ENCODE measurements at places on chromosomes 16 and 17. TPM values are rescaled to one million over a fixed set of nuclear protein-coding genes. Genes with fewer than 3 reads are reported as not detected.

- DNase-seq = no peak
- no peaks in the 10 kb centered on the region for H3K4me1 ChIP-seq
- no peak overlapping the region for H3K27ac ChIP-seq
- peaks cover 46% of the 10 kb centered on the region for H3K36me3 ChIP-seq
Observed at GRCh38 chr17:82662711-82663261, 14.5 kb upstream of the WDR45B start.

DNA sequence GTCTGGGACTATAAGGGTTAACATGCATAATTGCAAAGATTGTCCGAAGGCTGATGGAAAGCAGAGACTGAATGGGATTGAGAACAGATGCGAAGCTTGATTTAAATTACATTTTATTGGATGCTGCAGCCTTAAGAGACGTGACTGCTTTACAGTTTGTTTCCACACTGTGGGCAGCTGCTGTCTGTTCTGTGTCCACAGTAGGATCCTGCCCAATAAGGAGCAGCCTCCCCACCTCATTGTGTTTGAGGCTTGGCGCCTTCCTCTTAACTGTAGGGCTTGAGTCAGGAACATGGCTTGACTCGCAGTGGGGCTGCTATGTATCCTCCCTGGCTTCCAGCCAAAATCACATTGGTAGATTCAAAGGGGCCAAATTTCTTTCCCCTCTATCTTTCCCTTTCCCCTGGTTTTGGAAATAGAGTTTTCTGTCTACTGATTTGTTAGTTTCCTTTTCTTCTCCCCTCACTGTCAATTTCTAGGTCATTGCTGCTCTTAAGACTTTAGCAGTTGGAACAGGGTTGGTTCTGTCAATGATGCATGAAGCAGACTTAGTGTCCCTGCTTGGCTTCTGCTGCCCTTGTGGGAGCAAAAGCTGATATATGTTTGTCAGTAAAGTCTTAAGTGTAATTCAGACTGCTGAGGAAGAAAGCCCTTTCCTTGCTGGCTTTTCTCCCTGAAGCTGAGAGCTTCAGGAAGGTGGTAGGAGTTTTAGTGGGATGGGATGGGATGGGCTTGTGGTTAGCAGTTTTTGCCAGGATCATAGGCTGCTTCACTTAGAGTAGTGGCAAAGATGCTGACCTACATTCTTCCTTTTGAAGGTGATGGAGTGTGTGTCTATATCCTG lies 5.0 kb upstream of the RARA start:
- no peak overlapping the region for H3K4me3 ChIP-seq
- peak overlapping the region; percentile 72 for H3K27ac ChIP-seq
- no peaks in the 10 kb centered on the region for H3K27me3 ChIP-seq
- peaks cover 59% of the 10 kb centered on the region for H3K4me1 ChIP-seq
- H3K36me3 ChIP-seq = peaks cover 4% of the 10 kb centered on the region

- H3K27ac ChIP-seq = no peak overlapping the region
- H3K27me3 ChIP-seq = peaks cover 95% of the 10 kb centered on the region
- no peaks in the 10 kb centered on the region for H3K36me3 ChIP-seq
- H3K4me1 ChIP-seq = peaks cover 26% of the 10 kb centered on the region
Observed at GRCh38 chr17:34579979-34580684, 750 bp downstream of the TMEM132E start.

DNA sequence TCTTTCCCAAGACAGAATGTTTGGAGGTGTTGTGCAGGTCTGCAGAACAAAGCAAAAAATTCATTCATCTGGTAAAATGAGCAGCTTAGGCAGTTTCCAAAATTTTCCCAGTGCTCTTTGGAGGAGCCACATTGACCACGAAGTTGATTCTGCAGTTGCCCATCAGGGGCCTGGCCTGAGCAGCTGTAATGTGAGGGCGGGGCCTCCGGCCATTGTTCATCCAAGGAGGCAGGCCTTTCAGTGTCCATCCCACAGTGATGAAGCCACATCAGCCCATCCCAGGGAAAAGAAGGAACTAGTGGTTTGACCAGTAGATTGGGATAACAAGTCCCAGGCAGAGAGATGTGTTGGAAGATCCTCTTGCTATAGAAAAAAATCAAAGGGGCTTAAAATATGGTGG lies 10.1 kb downstream of the UBFD1 start:
- no peaks in the 10 kb centered on the region for H3K27me3 ChIP-seq
- peaks cover 92% of the 10 kb centered on the region for H3K36me3 ChIP-seq
- H3K4me3 ChIP-seq = no peak overlapping the region
- no peak for DNase-seq

DNA sequence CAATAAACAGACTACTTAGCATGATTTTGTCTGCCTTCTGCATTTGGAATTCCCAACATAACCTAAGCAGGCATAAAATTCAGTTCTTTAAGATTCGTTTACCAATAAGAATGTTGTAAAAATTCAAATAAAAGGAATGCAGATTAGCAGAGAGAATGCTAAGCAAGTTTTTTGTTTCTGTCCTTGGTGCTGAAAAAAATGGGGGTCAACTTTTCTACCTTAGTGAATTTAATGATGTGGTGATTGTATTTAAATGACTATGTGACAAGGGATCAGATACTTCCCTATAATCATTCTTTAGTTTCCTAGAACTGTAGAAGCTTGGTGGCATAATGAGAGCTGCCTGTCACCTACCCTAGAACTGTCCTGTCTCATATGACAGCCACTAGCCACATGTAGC lies 159.5 kb downstream of the RBFOX1 start:
- peak; percentile 3 for DNase-seq
- no peaks in the 10 kb centered on the region for H3K27me3 ChIP-seq
- H3K36me3 ChIP-seq = no peaks in the 10 kb centered on the region
- H3K4me3 ChIP-seq = no peak overlapping the region
- no peaks in the 10 kb centered on the region for H3K4me1 ChIP-seq
- H3K27ac ChIP-seq = no peak overlapping the region

FBXW10B gene
- 1.3 TPM for total RNA-seq

- DNase-seq = no peak
- no peaks in the 10 kb centered on the region for H3K27me3 ChIP-seq
- H3K4me3 ChIP-seq = no peak overlapping the region
Observed at GRCh38 chr17:13952009-13952750, 117.1 kb upstream of the COX10 start.

ITPRIPL2 gene
- 17.8 TPM for total RNA-seq

DNA sequence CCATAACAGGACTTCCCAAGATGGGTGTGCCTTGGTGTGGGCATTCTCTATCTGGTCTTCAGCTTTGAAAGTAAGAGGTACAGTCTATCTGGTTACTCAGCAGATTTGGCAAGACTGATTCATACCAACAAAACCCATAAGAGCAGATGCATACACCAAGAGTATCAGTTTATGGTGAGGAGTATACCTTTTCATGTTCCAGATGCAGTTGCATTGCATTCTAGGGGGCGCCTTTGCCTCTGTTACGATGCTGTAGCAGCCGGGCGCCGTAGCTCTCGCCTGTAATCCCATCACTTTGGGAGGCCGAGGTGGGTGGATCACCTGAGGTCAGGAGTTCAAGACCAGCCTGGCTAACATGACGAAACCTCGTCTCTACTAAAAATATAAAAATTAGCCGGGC lies 31.1 kb upstream of the CARMIL2 start:
- H3K36me3 ChIP-seq = peaks cover 44% of the 10 kb centered on the region
- H3K4me1 ChIP-seq = no peaks in the 10 kb centered on the region
- no peak overlapping the region for H3K27ac ChIP-seq
- DNase-seq = no peak

DNA sequence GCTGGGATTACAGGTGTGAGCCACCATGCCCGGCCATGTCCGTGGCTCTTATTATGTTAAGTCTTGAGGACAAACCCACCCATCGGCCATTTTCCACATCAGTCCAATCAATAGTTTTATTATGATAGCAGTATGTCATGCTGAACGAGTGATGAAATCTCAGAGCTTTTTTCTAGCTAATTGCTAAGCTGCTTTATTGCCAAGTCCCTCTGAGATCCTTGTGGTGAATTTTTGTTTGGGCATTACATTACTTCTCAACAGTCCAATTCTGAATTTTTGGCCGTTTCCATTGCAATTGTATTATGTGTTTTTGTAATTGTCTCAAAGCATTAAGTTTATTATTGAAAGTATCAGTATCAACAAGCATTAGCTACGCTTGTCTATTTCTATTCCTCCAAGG lies 10.9 kb downstream of the RNF112 start:
- no peaks in the 10 kb centered on the region for H3K27me3 ChIP-seq
- peaks cover 2% of the 10 kb centered on the region for H3K4me1 ChIP-seq
- no peak for DNase-seq

DNA sequence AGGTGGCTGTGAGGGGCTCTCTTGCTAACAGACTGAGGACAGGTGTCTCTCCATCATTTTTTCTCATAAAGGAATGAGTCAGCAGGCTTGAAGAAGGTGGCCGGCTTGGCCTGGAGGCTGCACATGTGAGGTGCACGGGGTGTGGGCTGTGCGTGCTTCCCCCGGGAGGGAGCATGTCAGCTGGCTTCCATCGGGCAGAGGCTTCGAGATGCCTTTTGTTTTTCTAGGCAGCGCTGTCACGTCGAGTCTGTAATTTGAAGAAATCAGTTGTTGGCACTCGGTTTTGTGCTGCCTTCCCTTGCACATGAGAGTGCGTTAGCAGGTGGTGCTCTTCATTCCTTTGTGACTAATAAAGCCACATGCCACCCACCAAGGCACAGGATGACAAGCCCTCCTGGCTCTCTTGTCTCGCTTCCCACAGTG lies 89.7 kb downstream of the NPIPB11 start:
- H3K36me3 ChIP-seq = no peaks in the 10 kb centered on the region
- no peak overlapping the region for H3K27ac ChIP-seq
- H3K4me1 ChIP-seq = peaks cover 29% of the 10 kb centered on the region
- H3K27me3 ChIP-seq = no peaks in the 10 kb centered on the region
- no peak for DNase-seq

GRCh38 chr17:56913000-56913311 lies 893 bp downstream of the TRIM25 start:
- no peak for DNase-seq
- no peak overlapping the region for H3K27ac ChIP-seq
- H3K27me3 ChIP-seq = no peaks in the 10 kb centered on the region
- H3K36me3 ChIP-seq = peaks cover 8% of the 10 kb centered on the region
- peak overlapping the region; percentile 92 for H3K4me3 ChIP-seq

- peaks cover 2% of the 10 kb centered on the region for H3K27me3 ChIP-seq
- H3K27ac ChIP-seq = no peak overlapping the region
- peaks cover 10% of the 10 kb centered on the region for H3K4me1 ChIP-seq
- no peaks in the 10 kb centered on the region for H3K36me3 ChIP-seq
- H3K4me3 ChIP-seq = no peak overlapping the region
Observed at GRCh38 chr17:51722994-51723393, 435.5 kb downstream of the CA10 start.

GRCh38 chr16:28205117-28205899 lies 6.5 kb downstream of the XPO6 start:
- peaks cover 4% of the 10 kb centered on the region for H3K4me1 ChIP-seq
- no peaks in the 10 kb centered on the region for H3K27me3 ChIP-seq
- no peak for DNase-seq
- peaks cover 48% of the 10 kb centered on the region for H3K36me3 ChIP-seq
- H3K27ac ChIP-seq = no peak overlapping the region

- H3K4me1 ChIP-seq = no peaks in the 10 kb centered on the region
- no peaks in the 10 kb centered on the region for H3K27me3 ChIP-seq
- no peak within 1 kb of the TSS for H3K27ac ChIP-seq
- peaks cover 33% of the 10 kb centered on the region for H3K36me3 ChIP-seq
- DNase-seq = no peak
- H3K4me3 ChIP-seq = no peak within 1 kb of the TSS
Observed at GRCh38 chr16:66566051-66566901, at the start of gene CMTM1. Gene CMTM1 (plus strand): TSS chr16:66566439. CDS start chr16:66566514, 75 bp downstream.

DNA sequence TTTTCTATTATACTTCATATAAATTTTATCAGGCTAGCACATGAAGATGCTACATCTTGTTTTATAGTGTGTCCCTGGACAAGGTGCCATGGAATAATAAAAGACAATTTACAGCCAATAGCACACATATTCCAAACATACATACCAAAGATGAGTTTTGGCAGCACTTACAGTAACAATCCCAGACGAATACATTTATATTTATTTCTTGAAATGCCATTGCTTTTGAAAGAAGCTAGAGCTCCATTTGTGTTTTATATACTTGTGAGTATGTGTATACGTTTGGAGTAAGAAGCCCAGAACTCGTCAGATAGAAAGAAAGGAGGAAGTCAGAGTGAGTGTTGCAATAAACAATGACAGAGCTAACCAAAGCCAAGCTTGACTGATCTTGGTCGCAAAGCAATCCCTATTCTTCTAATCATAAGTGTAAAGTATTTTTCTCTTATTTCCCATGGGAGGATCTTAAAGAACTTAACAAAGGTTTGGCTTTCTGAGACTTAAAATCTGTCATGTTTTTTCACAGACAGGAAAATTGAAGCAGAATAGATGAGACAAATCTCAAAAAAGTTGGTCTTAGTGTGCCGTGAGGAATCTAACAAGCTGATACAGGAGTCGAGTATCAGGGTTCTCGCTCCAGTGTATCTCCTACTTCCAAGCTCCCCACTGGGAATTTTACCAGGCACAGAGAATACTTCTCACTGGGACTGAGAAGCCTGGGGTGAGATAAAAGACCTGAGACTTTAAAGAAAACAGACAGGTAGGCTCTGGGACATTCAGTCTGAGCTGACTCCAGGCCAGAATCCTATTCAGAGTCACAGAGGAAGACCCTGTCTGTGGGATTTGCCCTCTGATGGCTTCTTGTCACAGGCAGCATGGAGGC lies 175.4 kb downstream of the AATF start:
- DNase-seq = peak; percentile 68
- no peak overlapping the region for H3K27ac ChIP-seq
- H3K4me3 ChIP-seq = no peak overlapping the region
- H3K36me3 ChIP-seq = peaks cover 32% of the 10 kb centered on the region

GRCh38 chr17:47652570-47652969 lies 2.9 kb downstream of the KPNB1 start:
- H3K27me3 ChIP-seq = no peaks in the 10 kb centered on the region
- H3K27ac ChIP-seq = no peak overlapping the region
- no peak for DNase-seq
- H3K36me3 ChIP-seq = peaks cover 49% of the 10 kb centered on the region

DNA sequence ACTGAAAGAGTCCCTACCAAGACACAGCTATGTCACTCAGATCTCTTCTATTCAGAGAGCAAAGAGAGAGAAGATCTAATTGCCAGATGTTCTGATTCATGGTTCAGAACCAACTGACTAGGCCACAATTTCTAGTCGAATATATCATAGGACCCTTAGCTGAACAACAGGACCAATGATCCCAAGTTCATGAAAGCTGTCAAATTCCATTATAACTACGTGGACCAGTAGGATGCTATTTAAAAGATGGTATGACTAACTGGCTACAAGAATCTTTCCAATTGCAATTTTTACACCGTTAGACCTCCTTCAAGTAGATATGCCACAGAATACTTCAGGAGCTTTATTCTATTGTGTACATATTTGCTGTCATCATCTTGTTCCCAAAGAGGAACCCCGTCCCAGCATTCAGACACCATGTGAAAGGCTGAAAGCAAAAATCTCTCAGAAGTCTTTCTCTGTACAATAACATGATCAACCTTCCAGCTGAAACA lies 26.0 kb downstream of the DCUN1D3 start:
- no peak for DNase-seq
- H3K4me1 ChIP-seq = peaks cover 9% of the 10 kb centered on the region
- no peak overlapping the region for H3K4me3 ChIP-seq
- no peaks in the 10 kb centered on the region for H3K27me3 ChIP-seq

FOXF1 gene
- not detected for total RNA-seq

Data from muscle of leg (tissue), 16 donors.